Mesenteric fat pad (tissue), 1 donor: ENCODE measurements at places on chromosomes 11 and 22.

GRCh38 chr11:115806056-115806455 is 301.8 kb upstream of the CADM1 start:
- no peak for DNase-seq

DNA sequence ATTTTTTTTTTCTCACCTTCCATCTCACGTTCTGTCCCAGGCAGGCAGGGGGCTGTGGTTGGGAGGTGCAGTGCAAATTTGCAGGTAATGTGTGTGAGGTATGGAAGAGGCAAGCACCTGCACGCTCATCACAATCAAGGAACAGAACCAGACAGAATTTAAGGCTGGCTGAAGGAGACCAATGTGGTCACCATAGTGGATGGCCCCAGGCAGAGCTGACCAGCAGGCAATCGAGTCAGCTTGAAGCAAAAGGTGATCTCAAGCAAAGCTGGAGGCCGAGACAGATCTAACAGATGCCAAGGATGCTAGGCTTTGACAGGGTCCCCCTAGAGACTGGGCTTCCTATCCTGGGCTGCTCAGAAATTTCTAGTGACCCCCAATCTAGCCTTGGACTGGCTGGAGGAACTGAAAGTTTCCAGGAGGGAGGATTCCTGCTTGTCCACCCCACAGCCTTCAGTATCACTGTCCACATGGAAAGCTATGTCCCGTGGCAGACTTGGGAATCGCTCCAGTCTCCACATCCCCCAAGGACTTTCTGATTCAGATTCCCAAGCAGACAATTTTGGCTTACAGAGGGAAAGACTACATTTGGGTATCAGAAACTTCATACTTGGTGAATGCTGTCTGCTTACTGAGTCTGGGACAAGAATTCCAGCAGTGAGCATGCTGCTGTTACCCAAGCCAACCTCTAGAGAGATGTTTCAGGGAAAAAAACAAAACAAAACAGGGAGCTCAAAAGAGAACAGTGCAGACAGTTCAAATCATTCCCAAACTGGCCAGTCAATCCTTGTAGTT is 9.0 kb upstream of the MICAL3 start:
- no peak for DNase-seq

DNA sequence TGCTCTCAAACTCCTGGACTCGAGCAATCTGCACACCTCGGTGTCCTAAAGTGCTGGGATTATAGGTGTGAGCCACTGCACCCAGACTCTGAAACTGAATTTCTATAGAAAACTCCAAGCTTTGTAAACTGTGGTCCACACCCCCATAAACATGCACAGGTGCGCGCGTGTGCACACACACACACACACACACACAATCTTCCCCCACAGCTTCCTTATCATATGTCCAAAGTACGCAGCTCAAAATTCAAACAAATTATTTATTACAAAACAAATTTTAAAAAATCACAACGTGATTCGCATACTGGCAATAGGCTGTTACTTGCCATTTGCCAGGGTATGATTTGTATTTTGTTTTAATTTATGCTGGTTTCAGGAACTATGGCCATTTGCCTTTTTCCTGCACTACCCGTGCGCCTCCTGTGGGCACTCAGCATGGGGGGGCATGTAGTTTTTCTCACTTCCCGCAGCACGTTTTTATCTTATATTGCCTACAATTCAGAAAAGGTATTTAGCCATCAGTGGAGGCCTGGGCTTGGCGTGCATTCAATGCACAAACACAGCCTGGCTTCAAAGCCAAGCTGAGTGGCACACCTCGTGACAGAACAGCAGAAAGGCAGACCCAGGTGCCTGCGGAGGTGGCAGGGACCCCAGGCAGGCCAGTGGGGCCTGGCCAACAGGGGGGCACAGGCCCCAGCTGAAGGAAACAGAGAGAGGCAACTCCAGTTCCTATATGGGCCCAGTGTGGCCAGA is 10.8 kb upstream of the SNX32 start:
- DNase-seq, result no peak

- DNase-seq, result no peak
These were observed 153.3 kb upstream of the RAG2 start for GRCh38 chr11:36751335-36751781.

DNA sequence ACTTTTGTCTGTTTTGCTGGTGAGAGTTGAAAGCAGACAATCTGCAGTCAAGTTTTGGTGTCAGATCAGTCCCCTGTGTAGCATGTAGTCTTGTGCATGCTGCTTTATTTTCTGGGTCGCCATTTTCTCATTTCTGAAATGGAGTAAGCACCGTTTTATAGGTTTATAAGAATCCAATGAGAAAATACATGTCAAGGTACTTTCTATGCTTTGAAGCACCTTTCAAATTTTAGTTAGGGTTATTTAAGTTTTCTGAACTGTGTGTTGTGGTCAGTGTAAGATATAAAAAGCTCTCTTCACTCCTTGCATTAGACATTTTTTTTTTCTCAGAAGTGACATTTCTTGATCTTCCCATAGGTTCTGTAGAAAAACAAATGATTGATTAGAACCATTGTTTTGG is 283.2 kb downstream of the ETS1 start:
- no peak for DNase-seq
